Fibroblast of pulmonary artery (primary cell): ENCODE measurements at places on chromosomes 13 and 19.
A peak's percentile ranks its signal among the peaks of the same experiment; 100 is the strongest.

DNA sequence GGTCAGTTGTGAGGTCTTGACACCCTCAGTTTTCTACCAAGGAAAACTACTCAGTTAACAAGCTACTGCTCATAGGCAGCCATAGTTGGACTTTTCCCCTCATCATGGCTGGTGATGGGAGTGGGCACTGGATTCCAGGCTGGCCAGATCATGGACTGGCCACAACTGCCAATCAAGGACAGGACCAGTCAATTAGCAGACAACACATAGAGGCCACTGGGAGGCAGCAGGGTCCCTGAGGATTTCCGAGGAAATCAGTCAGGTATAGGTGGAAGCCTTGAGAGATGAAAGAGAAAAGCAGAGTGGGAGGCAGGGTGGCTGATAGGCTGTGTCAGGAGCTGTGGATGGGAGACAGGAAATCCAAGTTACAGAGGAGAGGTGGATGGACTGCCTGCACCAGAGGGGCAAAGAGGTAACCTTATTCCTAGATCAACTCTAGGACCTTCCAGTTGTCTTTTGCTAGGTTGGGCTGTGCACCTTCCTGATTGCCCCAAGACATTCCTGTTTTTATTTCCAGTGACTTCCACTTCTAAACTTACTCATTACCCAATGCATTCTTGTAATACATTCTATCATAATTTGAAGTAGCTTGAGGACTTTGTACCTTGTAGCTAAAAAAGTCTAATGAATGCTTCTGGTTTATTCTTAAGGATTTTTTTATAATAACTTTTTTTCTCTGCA, 361.8 kb downstream of the KCNRG start:
- DNase-seq, result no peak

- DNase-seq, result peak; percentile 28
Measured at GRCh38 chr19:33998739-33999345, 173.5 kb upstream of the LSM14A start.

- DNase-seq, result peak; percentile 73
Measured at GRCh38 chr19:5690955-5691821, 1.1 kb downstream of the RPL36 start.

DNA sequence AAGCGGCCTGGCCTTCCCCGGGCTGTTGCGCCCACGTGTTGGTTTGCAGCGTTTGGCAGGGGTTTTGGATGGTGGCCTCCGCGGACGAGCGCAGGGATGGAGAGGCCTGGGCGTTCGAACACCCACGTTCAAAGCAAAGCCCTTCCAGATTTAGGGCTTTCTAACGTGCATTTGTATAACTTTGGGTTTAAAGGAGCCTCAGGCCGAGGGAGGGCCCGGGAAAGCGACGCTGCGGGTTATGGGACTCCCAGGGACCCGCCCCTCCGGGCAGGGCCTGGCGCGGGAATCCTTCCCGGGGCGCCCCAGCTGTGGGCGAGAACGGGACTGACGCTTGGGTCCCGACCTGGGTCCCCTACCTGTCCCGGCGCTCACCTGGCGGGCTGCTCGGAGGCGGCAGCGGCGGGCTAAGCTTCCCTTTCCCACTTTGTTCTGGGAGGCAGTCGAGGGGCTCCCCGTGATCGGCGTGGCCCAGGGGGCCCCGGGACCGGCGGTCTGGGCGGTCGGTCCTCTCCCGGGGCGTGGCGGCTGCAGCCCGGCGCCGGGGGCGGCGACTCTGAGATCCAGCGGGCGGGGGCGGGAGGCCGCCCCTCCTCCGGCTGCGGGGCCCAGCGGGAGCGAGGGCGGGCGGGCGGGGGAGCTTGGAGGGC, at the start of gene FBXO17:
TSS of gene FBXO17 (minus strand) at position 529 of the 647 bp plus-strand sequence. CDS start 25,423 bp downstream, outside the sequence.
- DNase-seq, result peak; percentile 67

GRCh38 chr13:40439928-40440327, 226.5 kb downstream of the FOXO1 start:
- no peak for DNase-seq

GRCh38 chr19:18193388-18194180, 566 bp downstream of the MPV17L2 start:
- DNase-seq, result no peak

- peak; percentile 60 for DNase-seq
Measured at GRCh38 chr19:48487948-48488347, 18.8 kb downstream of the CYTH2 start.

GRCh38 chr13:36135876-36136275, 4.7 kb upstream of the DCLK1 start:
- no peak for DNase-seq

DNA sequence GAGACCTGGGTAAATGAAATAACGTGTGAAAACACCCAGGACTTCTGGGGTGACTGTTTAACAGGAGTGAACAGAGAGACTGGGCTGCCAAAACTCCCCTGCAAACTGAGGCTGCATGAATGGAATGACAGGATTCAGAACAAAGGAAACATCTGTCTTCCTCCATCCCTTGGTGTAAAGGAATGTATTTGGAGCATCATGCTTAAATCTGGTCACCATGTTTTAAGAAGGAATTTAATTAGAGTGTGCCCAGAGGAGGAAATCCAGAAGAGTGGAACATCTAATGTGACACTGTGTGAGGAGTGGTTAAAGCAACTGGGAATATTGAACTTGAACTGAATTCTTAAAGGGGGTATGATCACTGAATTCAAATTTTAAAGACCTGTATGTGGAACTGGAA, 437.2 kb downstream of the LIG4 start:
- DNase-seq, result no peak

GRCh38 chr19:30135797-30136196, 193.8 kb downstream of the URI1 start:
- no peak for DNase-seq

GRCh38 chr19:23956051-23956450, 41.4 kb downstream of the ZNF726 start:
- DNase-seq, result no peak

- no peak for DNase-seq
Measured at GRCh38 chr19:31249217-31249616, 100.0 kb downstream of the TSHZ3 start.

- peak; percentile 60 for DNase-seq
Measured at GRCh38 chr19:41641879-41642485, 15.1 kb upstream of the CEACAM4 start.

DNA sequence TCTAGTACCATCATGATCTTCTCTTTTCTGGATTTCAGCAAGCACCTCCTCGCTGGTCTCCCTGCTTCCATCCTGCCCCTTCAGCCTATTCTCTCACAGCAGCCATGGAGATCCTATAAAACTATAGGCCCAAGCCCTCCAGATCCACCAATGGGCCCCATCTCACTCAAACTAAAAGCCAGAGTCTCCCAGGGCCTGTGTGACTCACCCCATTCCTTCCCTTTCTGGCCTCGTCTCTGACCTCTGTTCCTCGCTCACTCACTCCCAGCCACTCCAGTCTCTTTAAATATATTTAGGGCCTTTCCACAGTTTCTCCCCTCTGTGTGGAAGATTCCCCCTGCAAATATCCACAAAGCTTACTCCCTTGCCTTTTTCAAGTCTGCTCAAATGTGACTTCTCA, 89.7 kb downstream of the HSPH1 start:
- peak; percentile 35 for DNase-seq

DNA sequence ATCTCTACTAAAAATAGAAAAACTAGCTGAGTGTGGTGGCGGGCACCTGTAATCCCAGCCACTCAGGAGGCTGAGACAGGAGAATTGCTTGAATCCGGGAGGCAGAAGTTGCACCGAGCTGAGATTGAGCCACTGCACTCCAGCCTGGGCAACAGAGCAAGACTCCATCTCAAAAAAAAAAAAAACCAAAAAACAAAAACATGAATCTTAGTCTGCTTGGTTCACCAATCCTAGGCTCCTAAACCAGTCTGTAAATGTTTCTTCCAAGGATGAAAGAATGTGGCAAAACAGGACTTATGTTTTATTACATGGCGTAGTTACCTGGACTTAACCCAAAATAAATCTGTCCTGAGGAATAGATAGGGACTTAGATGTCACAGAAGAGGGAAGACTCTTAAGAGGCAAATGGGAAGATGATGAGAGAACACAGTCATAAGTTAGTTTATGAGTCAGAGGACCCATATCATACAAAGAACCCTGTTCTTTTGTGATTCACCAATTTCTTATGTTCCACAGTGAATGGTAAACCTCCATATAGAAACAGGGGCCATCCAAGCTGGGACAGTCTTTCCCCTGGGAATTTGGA, 6.9 kb upstream of the FBXL3 start:
- no peak for DNase-seq

DNA sequence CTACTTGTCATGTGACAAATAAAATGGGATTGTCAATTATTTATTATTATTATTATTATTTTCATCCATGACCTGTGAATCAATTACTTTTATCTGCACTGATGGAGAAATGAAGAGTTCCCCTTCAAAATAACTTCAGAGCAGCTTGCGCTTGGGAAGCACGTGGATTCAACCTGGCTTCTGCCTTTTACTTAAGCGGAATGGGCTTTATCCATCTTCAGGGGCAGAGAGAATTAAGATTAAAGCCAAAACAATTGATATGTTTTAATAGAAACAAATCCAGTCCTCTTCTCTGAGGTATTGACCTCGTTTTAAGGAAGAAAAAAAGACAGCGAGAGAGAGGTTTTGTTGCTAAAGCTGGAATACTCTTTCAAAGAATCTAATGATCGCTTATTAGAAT, 876 bp downstream of the SACS start:
- DNase-seq, result no peak
